ENCODE measurements at places on chromosomes 2 and 18.

- no peak for DNase-seq
Measured at GRCh38 chr2:120510751-120511395, 164.9 kb downstream of the INHBB start.

GRCh38 chr2:2085533-2085932 is 245.5 kb downstream of the MYT1L start:
- no peak for DNase-seq

GRCh38 chr2:28377195-28377816 is 15.4 kb upstream of the FOSL2 start:
- DNase-seq = no peak

- no peak for DNase-seq
Measured at GRCh38 chr18:13587001-13587400, 139.4 kb downstream of the FAM210A start.

GRCh38 chr2:2586931-2587330 is 255.9 kb upstream of the MYT1L start:
- DNase-seq = no peak

- no peak for DNase-seq
Measured at GRCh38 chr2:240112914-240113690, 23.0 kb downstream of the COPS9 start.

DNA sequence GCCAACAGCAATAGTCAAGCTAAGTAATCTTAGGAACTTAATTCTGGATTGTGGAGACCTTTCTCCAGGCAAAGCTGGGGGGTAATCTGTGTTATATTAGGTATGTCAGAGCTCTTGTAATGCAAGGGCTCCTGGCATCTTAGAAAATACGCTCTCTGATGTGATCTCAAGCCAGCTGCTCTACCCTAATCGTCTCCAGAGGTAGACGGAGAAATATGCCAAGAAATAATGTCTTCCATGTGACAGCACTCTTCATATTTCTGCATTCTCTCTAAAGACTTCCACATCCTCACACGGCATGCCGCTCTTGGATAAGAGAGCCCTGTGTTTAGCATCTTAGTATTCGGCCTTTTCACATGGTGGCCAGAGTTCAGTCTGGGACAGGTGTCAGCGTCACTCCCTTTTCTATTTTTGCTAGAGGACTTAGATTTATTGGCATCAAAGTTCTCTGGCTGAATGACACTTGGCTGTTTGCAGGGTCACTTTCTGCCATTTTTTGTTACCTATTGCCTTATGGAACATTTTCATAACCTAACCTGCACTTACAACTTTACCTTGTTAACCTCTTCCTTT is 25.2 kb downstream of the CAPN13 start:
- DNase-seq = no peak

DNA sequence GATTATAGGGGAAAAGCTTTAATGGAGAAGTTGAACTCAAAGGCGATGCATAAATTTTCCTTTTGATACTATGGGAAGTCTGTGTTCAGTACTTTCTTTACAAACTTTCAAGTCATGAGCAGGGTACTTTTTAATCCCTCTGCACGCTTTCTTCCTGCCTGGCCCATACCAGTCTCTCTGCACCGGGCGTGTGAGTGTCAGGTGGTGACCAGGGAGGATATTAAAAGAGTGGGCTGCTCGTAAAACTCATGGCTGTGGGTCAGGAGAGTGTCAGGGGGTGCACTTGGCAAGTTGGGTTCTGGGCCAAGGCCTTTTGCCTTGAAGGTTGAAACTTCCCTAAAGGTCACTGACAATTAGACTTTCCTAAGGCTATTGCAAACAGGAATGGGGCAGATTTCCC is 367.8 kb downstream of the GPD2 start:
- DNase-seq = no peak

DNA sequence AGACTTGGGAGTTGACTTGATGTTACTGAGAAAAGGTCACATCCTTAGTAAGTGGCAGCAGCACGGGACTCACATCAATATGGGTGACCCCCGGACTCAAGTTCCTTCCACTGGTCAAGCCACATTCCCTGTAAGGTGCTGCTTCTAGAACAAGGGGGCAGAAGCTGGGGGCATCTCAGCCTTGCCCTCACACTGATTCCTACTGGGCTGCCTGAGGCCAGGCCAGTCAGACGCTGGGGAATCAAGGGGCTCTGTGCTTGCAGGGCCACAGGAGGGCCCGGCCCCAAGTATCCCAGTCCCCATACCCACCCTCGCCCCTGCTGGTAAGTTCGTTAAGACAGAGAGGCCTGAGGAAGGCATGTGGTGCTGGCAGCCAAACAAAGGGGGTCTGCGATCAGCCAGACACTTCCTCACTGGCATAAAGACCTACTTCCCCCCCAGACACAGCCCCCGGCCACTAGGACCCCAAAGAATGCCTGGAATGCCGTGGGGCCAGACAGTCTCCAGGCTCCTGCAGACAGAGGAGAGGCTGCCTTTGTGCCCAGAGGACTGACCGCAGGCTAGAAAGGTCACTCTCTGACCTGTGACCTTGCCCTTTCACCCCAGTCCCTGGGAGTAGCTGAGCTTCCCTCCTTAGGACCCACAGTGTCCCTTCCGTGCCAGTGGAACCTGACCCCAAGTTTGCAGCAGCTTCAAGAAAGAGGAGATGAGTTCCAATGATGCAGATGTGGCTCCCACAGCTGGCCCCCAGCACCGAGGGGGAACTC is 83.6 kb downstream of the HS1BP3 start:
- no peak for DNase-seq

GRCh38 chr2:1892529-1893250 is 148.4 kb upstream of the PXDN start:
- no peak for DNase-seq

DNA sequence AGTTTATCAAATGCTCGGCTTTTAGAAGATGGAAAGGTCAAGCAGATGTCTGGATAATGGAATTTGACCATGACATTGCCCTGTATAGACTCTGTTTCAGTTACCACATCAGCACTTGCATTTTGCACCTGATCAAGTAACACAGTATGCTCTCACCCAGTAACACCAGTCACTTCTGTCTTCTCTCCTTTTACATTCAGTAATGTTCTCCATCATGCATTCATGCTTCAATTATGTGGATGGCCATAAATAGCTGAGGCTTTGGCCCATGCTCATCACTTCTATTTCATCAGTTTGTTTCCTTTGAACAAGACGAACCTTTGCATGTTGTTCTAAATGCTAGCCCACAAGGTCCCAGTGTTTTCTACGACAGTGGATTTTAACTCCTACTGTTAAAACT is 322.9 kb upstream of the ACVR2A start:
- DNase-seq = no peak

GRCh38 chr2:65456064-65456463 is 23.7 kb upstream of the SPRED2 start:
- DNase-seq = no peak

All from stimulated activated CD8-positive, alpha-beta memory T cell treated with anti-CD3 and anti-CD28 coated beads, Interleukin-4, amount 100 ng/mL, for 1 hour (primary cell).